NCI-H345 (cell line): ENCODE measurements at places on chromosomes 4 and X.

DNA sequence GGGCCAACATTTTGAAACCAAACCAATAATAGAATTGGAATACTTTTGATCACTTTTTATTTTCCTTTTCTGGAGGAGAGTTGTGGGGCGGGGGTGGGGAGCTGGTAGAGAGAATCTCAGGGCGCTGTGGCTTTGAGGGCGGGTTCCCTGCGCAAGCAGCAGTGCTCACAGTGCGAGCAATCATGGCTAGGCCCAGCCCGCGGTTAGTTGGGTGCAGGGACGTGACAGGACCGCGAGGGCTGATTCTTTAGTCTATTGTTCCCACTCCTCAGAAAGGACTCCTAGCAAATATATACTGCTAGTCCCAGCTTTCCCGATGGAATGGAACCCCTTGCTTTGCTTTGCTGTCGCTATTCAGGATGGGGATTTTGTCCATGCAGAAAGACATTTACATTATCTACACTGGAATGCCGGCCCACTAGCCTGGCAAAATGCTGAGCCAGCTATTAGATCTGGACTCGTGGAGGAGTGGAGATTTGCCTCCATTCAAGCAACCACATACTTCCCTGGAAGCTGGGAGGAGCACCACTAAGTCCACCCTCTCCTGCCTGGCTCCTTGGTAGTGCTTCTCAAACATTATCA is 23.9 kb upstream of the APLN start:
- peak; percentile 46 for DNase-seq

GRCh38 chrX:14173873-14174272 is 144.2 kb upstream of the GEMIN8 start:
- no peak for DNase-seq

- no peak for DNase-seq
Measured at GRCh38 chr4:79883290-79883689, 189.7 kb downstream of the ANTXR2 start.

DNA sequence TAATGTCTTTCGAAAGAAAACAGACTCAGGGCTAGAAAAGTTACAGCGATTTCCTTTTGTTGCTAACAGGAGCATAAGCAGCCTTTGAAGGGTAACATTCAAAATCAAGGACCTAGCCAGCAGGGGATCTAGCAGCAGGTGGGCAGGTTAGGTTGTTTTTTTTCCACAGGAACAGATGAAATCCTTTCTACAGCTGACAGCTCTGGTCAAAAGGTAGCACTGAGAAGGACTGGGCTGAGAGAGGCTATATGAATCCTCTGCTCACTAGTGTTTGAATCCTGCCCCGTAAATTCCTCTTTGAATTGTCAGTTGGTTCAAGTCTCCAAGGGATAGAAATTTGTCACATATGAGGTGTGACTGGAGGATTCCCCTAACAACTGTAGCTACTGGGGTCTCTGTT is 188.2 kb downstream of the SH2D1A start:
- DNase-seq = no peak

GRCh38 chr4:8439914-8440491 is 520 bp downstream of the ACOX3 start:
- DNase-seq = no peak

GRCh38 chr4:76293772-76294171 is 12.8 kb upstream of the STBD1 start:
- DNase-seq = no peak

- no peak for DNase-seq
Measured at GRCh38 chr4:113919611-113920010, 59.8 kb downstream of the ARSJ start.

GRCh38 chr4:120053911-120054310 is 12.7 kb downstream of the MAD2L1 start:
- DNase-seq = no peak

DNA sequence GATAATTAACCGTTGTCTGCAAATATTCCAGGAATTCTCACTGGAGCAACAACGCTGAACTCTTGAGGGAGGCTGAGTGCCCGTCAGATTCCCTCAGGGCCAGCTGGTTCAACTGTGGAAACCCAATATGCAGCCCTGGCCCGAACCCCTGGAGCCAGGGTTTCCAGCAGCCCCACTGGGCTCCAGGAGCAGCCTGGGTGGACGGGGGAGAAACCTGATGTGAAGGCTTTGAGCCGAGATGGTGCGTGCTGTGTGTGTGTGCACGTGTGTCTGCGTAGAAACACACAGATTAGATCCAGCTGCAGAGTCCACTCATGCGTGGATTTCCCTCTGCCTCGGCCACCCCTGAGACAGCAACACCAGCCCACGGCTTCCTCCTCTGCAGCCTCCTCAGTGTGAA is 19.4 kb upstream of the SLC25A6 start:
- DNase-seq = no peak

DNA sequence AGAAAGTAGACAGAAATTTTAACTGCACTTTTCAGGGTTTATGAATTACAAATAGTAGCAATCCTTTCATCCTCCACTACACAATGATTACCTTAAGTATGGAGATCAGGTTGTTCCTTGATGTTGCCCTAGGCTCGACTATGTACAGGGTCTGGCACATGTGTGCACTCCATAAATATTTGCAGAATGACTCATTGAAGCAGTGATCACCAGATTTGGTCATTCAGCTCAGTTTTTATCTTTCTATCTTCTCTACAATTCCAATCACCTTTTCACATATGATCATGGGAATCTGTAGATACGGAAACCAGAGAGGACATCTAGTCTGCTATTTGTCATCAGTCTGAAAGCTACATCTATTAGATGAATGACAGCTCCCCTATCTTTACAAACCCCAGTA is 171.7 kb upstream of the HCCS start:
- DNase-seq = no peak

DNA sequence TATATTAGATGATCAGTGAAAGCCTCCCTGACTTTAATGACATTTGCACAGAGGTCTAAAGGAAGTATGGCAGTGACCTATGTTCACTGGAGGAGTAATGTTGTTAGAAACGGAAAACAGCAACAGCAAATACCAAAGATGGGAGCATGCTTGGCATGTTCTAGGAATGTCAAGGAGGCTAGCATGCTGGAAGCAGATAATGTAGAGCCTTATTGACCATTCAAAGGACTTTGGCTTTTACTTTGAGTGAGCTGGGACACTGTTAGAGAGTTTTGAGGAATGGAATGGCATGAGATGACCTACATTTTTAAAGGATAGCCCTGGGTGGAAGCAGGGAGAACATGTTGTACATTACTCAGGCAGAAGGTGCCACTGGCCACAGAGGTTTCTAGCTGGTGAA is 6.0 kb downstream of the RPA4 start:
- DNase-seq = no peak

GRCh38 chr4:70624226-70624793 is 4.2 kb upstream of the ENAM start:
- DNase-seq = no peak

DNA sequence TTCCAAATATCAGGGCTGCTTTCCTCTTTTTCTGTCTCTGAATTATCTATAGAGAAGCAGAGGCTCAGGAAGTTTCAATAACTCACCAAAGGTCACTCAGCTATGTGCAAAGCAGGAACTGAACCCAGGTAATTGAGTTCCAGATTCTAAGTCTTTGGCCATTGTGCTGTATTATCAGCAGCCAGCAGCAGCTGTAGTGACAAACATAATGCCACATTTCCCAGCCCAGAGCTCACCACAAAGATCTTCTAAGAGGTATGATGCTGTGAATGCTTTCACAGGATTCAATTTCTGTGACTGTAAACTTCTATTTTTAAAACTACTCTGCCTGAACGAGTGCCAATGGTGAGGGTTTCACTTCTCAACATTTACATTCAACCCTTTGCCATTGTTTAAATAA is 56.4 kb downstream of the SPOCK3 start:
- DNase-seq = no peak

- no peak for DNase-seq
Measured at GRCh38 chr4:158817562-158818296, 48.9 kb downstream of the FNIP2 start.

GRCh38 chr4:150261571-150261970 is 183.3 kb downstream of the DCLK2 start:
- no peak for DNase-seq

DNA sequence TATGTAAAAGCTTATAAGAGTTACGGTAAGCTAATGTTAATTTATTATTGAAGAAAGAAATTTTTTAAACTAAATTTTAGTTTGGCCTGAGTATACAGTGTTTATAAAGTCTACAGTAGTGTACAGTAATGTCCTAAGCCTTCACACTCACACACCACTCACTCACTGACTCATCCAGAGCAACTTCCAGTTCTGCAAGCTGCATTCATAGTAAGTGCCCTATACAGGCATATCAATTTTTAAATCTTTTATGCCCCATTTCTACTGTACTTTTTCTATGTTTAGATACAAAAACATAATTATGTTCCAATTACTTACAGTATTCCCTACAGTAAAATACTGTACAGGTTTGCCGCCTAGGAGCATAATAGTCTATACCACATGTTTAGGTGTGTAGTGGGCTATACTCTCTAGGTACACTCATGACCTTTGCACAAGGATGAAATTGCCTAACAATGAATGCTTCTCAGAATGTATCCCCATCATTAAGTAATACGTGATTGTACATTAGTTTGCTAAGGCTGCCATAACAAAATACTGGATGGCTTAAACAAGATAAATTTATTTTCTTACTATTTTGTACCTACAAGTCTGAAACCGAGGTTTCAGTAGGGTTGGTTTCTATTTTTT is 333.8 kb upstream of the PCDH7 start:
- DNase-seq = no peak

DNA sequence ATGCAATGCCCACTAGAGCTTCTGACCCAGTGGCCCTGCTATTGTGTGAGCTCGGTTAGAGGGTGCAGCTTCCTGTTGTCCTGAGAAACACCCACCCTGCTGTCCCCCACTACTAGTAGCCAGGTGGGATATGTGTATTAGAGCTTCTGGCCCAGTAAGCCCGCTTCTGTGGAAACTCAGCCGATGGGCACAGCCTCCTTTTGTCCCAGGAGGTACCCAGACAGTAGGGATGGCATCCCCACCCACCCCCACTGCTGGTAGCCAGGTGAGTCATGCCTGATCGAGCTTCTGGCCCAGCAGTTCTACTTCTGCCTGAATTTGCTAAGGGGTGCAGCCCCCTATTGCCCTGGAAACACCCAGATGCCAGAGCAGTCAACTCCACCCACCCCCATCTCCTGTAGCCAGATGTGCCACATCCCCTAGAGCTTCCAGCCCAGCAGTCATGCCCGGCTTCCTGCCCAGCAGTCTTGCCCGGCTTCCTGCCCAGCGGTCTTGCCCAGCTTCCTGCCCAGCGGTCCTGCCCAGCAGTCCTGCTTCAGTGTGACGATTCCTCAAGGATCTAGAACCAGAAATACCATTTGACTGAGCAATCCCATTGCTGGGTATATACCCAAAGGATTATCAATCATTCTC is 162.7 kb upstream of the KLF8 start:
- DNase-seq = no peak

DNA sequence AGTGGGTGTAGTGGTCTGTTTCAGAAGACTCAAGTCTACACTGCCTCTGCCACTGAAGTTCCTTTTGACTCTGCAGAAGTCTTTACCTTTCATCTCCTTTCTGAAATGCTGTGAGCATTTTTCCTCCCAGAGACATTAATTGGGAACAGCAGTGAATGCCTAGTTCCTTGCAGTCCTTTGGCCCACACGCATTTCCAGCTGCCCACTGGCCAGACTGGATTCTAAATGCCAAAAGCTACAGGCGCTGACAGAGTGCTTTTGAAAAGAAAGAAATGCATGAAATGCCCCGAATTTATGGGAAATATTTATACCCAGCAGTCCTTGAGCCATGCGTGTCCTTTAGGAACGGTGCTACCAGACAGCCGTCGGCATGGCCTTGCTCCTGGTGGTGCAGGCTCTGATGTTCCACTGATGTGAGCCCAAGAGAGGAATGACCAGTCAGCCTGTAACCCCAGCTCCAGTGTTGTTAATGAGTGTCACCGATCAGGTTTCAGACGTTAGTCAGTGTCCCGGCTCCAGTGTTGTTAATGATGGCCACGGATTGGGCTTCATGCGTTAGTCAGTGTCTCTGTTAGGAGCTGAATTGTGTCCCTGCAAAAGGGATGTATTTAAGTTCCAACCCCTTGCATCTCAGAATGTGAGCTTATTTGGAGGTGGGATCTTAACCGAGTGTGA is 132.6 kb downstream of the TBL1X start:
- no peak for DNase-seq

DNA sequence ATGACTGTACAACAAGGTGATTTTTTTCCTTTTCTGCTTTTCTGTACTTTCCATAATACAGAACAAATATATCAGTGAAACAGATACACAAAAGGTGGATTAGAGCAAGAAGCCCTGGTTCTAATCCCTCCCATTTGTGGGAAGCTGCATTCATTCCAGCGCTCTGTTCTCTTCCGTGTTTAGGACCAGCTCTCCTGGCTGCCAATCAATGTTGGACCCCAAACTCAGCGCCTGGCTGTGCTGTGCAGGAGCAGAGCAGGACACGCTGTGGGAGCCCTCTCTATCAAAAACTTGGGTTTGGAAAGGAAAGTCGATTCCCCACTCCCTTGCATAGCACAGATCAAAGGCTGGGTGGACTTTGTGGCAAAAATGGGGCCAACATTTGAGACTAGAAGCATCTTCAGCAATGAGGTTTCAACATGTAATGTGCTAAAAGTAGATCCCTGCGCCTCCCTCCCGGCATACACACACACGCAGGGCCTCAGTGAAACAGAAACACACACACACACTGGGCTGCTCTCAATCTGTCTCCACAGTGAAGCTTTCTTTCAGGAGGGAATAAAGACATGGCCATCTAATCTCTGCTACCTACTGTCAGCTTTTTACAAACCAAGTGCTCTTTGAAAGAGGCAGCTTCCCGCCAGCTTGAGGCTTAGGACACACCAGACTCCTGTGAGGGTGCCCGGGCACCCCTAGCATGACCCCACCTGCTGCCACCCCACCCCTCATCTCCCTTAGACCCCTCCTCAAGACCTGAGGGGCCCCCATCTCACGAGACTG is 12.2 kb downstream of the WDR1 start:
- DNase-seq = no peak

- no peak for DNase-seq
Measured at GRCh38 chr4:157897855-157898370, 274.9 kb downstream of the GASK1B start.

GRCh38 chr4:18242919-18243693 is 221.6 kb upstream of the LCORL start:
- DNase-seq = no peak

DNA sequence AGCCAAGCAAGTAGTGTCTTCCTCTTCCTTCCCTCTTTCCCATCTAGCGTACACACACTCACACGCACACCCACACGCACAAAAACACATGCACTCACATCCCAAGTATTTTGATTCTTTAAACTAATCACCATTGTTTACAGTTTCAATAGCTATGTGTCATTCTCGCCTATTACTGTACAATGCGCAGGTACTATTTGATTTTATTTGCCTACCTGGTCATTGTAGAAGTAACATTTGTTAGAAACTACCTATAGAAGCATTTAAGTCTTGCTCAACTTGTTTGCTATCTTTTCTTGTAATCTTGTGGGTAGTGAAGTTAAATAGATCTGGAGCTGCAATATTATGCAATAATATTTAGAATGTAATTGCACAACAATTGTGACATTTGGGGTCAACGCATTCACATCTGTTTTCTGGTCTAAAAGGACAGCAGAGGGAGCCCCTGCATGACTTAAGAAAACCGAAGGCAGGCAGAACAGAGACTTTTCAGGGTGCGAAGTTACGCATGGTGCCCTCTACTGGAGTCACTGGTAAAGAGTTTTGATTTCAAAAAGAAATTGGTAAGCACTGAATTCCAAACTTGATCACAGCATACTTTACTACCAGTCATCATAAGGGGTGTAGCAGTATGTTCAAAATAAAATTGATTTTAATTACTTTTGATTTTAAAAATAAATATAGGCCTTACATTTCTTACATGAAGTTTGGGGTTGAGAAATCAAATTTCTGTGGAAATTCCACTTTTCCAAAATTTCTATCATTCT is 503.3 kb upstream of the FAM241A start:
- peak; percentile 69 for DNase-seq
